ENCODE measurements at places on chromosomes 1 and 21. TPM values are rescaled to one million over a fixed set of nuclear protein-coding genes. Genes with fewer than 3 reads are reported as not detected.

Gene CBR1
- total RNA-seq, result 46.7 TPM

Gene ARID4B
- 25.2 TPM for total RNA-seq

Gene BGLAP
- not detected for total RNA-seq

Gene ZBTB18
- total RNA-seq, result 11.9 TPM

Gene SELENBP1
- total RNA-seq, result 63.0 TPM

Gene BLACAT1
- not detected for total RNA-seq

DNA sequence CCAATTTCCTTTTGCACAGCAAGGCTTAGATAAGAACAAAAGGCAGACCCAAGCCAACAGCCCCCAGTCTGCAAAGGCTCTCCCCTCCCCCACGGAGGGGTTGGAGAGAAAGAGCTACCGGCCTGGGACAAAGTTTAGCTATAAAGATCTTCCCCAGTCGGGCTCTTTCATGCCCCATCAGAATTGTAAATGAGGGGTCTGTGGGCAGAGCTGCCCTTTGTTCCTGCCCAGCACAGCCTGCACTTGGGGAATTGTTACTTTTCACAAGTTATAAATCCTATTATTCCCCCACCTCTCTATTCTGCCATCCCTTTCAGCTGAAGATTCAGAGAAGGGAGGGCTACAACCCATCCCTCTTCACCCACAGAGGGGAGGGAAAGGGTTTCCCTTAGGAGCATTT is 3.5 kb downstream of the MYCL start:
- DNase-seq, result no peak

GRCh38 chr1:15383810-15384209 is 25.9 kb upstream of the EFHD2 start:
- no peak for DNase-seq

- DNase-seq, result no peak
These were observed 12.4 kb downstream of the ARPC5 start for GRCh38 chr1:183622884-183623785.

DNA sequence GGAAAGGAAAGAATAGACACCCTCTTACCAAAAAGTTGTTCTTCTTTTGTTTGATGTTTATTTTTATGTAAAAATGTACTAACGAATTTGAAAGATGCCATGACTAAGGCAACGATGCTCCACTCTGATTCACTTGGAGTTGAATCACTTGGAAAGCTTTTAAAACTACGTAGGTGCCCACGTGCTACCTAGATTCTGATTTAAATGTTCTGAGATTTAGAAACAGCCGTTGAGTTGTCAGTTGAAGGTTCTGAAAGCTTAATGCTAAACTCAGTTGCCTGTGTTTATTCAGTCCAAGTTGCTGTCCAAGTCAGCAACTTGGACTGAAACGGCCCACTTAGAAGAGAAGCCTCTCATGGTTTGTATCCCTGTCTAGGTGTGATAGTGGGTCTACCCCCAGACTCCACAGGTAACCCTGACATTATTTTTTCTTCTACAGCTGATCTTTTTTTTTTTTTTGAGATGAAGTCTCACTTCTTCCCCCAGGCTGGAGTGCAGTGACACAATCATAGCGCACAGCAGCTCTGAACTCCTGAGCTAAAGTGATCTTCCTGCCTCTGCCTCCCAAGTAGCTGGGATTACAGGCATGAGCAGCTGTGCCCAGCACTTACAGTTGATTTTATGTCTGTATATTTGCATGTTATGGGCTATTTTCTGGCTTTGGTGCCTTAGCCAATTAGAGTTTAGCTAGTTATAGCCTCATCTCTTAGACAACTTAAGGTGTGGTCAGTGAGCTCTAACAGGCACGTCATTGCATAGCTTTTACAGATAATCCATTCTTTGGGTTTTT is 1.4 kb upstream of the VAMP4 start:
- no peak for DNase-seq

DNA sequence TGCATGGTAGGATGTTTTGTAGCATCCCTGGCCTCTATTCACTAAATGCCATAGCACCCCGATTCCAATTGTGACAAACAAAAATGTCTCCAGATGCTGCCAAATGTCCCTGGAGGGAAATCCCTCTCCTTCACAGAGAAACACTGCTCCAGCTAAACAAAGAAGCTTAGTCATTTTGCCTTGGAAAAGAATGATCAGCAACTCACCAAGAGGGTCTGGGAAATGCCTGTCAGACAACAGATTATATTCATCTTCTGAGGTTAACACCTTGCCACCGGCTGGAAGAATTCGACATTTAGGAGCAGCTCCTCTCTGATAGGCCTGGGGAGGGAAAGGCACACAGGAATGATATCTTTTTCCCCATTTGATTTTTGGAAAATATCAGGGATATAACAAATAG is 84.4 kb downstream of the NIBAN1 start:
- DNase-seq, result no peak
